ENCODE measurements at places on chromosomes 6 and 20.

GRCh38 chr20:45588800-45589199 lies 9.7 kb upstream of the WFDC8 start:
- no peak for DNase-seq
- H3K27me3 ChIP-seq: peaks cover 22% of the 10 kb centered on the region
- H3K4me1 ChIP-seq: no peaks in the 10 kb centered on the region

GRCh38 chr6:100880853-100881706 lies at the start of gene ASCC3:
Gene ASCC3, minus strand, starts transcription at chr6:100881329. Its CDS starts 13,332 bp downstream, at chr6:100867997.
- H3K27ac ChIP-seq: peak within 1 kb of the TSS; percentile 100
- peak; percentile 79 for DNase-seq
- H3K4me1 ChIP-seq: peaks cover 36% of the 10 kb centered on the region
- H3K36me3 ChIP-seq: peaks cover 2% of the 10 kb centered on the region

GRCh38 chr20:16043931-16044330 lies 529.3 kb downstream of the KIF16B start:
- H3K27me3 ChIP-seq: no peaks in the 10 kb centered on the region
- no peaks in the 10 kb centered on the region for H3K36me3 ChIP-seq
- no peak for DNase-seq

DNA sequence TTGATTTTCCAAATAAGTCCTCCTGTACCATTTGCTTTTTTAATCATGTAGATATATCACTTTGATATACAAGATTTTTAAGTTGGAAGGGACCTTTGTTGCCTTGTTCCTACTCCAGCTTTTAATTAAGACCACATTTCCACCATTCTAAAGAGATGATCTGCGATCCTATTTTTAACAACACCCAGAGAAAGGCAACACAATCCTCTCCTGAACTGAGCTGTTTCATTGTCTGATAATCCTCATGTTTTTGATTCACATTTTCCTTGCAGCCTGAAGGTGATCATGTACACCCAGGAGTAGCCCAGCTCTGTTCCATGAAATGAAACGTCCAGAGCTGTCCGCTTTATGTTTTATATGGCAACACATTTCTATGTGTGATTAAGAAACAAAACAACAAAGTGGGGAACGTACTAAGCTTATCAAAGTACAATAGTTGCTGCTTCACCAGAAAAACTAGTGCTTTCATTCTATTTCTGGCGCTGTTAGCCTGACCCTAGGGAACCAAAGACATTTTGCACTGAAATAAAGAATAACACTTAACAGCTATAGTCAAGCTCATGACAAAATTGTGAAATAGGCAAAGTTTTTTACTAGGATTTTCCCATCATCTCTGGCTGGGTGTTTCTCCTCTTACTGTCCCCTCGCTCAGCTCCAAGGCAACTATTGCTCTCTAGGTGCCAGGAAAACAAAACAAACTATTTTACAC lies 22.6 kb upstream of the TRAF3IP2 start:
- no peaks in the 10 kb centered on the region for H3K27me3 ChIP-seq
- no peak overlapping the region for H3K27ac ChIP-seq
- H3K4me1 ChIP-seq: peaks cover 30% of the 10 kb centered on the region
- peaks cover 2% of the 10 kb centered on the region for H3K36me3 ChIP-seq

DNA sequence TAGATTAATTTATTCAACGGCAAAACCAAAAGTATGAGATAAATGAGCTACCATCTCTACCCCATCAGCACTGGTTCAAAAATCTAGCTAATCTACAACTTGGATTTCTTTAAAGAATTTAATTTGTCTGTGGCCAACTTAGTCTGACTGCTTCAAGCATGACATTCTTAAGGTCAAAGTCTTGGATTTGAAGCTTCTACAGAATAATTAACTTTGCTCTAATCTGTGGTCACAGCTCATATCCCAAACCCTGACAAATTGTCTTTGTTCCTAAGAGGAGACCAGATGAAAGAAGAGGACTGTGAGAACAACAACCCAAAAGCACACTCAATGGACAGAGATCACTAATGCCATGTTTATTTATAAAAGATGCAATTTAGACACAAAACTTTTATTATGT lies 166.9 kb upstream of the EPHA7 start:
- H3K36me3 ChIP-seq: no peaks in the 10 kb centered on the region
- no peak overlapping the region for H3K27ac ChIP-seq
- no peak overlapping the region for H3K4me3 ChIP-seq
- H3K27me3 ChIP-seq: no peaks in the 10 kb centered on the region

GRCh38 chr6:87078983-87079616 lies 15.8 kb downstream of the CGA start:
- no peak overlapping the region for H3K27ac ChIP-seq
- H3K4me3 ChIP-seq: no peak overlapping the region
- peaks cover 14% of the 10 kb centered on the region for H3K27me3 ChIP-seq

DNA sequence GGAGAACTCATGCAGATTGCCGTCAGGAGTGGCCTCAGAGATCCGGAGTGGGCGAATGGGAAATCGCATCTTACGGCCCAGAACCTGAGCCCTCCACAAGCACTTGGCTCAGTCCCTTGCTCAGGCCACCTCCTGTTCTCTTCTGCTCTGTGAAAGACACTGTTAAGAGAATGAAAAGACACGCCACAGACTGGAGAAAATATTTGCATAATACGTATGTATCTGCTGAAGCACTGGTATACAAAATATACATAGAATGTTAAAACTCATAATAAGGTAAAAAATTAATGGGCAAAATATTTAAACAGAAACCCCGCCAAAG lies 838 bp upstream of the POM121L2 start:
- H3K4me3 ChIP-seq: peak overlapping the region; percentile 84
- H3K36me3 ChIP-seq: peaks cover 4% of the 10 kb centered on the region
- peaks cover 10% of the 10 kb centered on the region for H3K4me1 ChIP-seq
- no peak overlapping the region for H3K27ac ChIP-seq

DNA sequence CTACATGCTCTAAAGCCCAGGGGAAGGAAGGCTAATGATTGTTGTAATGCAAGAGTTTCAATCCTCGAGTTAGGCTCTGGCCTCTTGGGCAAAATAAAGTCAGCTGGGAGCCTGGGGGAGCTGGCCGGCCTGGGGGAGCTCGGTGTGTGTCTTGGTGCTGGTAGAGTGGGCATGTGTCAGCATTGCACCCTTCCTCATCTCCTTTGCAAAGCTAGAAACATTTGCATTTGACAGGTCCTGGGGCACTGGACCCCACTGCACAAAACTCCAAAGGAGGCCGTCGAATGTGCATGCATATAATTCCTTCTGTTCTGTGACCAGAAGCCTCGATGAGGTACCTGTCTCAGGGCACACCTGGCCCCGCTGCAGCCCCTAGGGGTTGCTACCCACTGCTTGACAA lies 74.6 kb upstream of the SLC22A23 start:
- no peak overlapping the region for H3K4me3 ChIP-seq
- H3K27ac ChIP-seq: no peak overlapping the region
- H3K4me1 ChIP-seq: no peaks in the 10 kb centered on the region
- DNase-seq: no peak
- H3K27me3 ChIP-seq: no peaks in the 10 kb centered on the region
- no peaks in the 10 kb centered on the region for H3K36me3 ChIP-seq

- H3K27me3 ChIP-seq: no peaks in the 10 kb centered on the region
- DNase-seq: no peak
- H3K4me3 ChIP-seq: no peak overlapping the region
Measured at GRCh38 chr6:51257938-51258337, 439.3 kb downstream of the TFAP2B start.

DNA sequence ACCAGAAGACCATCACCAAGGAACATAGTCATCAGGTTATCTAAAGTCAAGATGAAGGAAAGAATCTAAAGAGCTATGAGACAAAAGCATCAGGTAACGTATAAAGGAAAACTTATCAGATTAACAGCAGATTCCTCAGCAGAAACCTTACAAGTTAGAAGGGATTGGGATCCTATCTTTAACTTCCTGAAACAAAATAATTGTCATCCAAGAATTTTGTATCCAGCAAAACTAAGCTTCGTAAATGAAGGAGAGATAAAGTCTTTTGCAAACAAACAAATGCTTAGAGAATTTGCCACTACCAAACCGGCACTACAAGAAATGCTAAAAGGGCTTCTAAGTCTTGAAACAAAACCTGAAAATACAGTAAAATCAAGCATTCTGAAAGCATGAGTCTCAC lies 71.0 kb downstream of the HECA start:
- no peak overlapping the region for H3K4me3 ChIP-seq
- H3K4me1 ChIP-seq: no peaks in the 10 kb centered on the region
- DNase-seq: no peak
- H3K27ac ChIP-seq: no peak overlapping the region

DNA sequence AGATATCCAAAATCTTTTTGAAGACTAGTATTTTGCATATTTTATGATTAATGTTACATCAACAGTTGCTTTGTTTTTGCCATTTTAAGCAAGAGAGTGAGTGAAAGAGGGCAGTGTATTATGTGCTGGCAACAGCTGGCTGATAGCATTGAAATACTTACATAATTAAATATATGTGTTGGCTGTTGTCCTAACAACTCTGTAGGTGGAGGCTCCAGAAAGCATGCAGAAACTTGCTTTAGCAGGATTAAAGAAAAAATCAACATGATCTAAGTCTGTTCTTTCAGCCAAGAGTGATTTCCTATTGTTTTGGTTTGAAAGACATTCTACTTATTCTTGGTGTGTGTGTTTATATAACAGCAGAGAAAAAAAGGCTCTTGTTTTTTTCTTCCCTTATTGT lies 127.5 kb downstream of the CDKAL1 start:
- peaks cover 17% of the 10 kb centered on the region for H3K4me1 ChIP-seq
- no peaks in the 10 kb centered on the region for H3K36me3 ChIP-seq
- H3K27ac ChIP-seq: no peak overlapping the region

DNA sequence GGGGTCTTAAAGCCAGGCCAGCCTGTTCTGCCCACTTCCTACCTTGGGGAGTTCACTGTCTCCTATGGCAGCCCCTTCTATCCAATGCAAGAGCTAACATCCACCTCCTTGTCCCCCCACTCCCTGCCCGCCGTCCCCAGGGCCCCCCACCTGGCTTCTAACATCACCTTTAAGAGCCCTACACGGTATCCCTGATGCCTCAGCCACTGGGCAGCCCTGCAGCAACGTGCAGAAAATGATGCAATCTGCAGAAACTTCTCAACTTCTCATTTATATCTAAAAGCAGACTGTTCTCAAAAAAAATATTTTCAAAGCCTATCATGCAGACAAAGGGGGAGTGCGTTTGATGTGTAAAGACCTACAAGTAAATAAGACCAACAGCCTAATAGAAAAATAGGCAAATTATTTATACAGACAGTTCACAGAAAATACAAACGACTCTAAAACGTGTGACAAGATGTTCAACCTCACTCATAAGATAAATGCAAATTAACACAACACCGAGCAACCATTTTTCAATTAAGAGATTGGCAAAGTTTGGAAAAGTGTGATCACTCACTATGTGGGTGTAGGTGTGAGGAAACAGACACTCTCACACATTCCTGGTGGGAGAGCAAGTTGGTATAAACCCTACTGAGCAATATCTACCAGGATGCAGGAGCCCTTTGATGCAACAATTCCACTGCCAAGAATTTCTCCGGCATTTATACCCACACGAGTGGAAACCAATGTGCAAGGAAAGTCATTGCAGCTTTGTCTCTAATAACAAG lies 15.1 kb upstream of the HCK start:
- no peaks in the 10 kb centered on the region for H3K4me1 ChIP-seq
- H3K27ac ChIP-seq: no peak overlapping the region
- no peaks in the 10 kb centered on the region for H3K36me3 ChIP-seq
- DNase-seq: no peak
- H3K27me3 ChIP-seq: peaks cover 81% of the 10 kb centered on the region
- H3K4me3 ChIP-seq: no peak overlapping the region

DNA sequence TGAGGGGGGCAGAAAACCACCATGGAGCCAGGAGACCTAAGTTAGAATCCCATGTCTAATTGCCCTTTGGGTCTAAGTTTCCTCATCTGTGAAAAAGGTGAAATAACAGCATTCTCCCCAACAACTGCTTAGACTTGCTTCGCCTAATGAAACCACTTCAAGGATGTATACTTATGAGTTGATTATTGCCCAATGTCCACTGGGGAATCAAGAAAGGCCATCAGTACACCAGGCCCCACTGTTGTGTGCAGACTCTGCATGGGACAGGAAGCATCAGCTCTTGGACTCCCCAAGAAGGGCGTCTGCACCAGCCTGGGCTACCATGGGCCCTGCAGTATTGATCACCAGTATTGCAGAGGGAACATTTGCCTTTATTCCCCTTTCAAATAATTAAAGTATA lies 189.6 kb downstream of the MAFB start:
- H3K36me3 ChIP-seq: no peaks in the 10 kb centered on the region
- peaks cover 5% of the 10 kb centered on the region for H3K27me3 ChIP-seq
- no peak overlapping the region for H3K4me3 ChIP-seq
- peaks cover 17% of the 10 kb centered on the region for H3K4me1 ChIP-seq
- H3K27ac ChIP-seq: no peak overlapping the region
- no peak for DNase-seq

DNA sequence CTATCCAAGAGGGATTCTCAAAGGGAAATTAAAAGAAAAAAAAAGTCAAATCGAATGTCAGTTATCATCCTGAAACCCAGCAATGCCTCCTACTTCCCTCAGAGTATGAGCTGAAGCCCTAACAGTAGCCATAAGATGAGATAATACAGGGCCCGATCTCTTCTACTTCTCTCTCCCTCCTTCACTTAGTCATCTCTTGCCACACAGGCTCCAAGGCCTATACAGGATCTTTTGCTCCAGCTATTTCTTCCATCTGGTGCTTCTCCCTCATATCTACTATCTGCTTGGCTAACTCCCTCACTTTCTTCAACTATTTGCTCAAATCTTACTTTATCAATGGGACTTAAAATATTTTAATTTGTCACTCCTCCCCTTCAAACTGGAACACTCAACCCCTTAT lies 215.3 kb downstream of the RNGTT start:
- no peaks in the 10 kb centered on the region for H3K4me1 ChIP-seq
- H3K36me3 ChIP-seq: no peaks in the 10 kb centered on the region
- no peak for DNase-seq
- no peaks in the 10 kb centered on the region for H3K27me3 ChIP-seq
- H3K27ac ChIP-seq: no peak overlapping the region
- H3K4me3 ChIP-seq: no peak overlapping the region

DNA sequence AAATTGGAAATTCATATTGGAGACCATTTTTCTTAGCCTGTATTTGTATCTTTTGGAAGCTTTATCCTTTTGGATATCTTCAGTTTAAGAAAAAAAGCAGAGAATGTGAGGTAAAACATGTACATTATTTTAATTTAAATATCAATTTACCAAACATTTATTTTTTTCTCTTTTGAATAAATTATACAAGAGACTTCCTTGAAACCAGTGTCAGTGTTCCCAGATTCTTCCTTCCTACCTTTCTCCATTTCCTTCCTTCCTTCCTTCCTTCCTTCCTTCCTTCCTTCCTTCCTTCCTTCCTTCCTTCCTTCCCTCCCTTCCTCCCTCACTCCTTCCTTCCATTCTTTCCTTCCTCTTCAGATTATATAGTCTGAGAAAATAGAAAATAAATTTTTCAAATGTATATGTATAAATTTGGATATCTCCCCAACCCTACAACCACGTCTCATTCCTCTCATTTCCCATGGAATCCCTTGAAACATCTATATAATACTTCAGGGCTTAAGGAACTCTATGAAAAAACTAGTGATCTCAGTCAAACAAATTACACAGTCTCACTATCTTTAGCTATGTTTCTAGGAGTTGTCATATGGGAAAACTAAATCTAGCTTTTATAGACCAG lies 528.4 kb downstream of the GRIK2 start:
- H3K36me3 ChIP-seq: no peaks in the 10 kb centered on the region
- H3K4me1 ChIP-seq: no peaks in the 10 kb centered on the region
- DNase-seq: no peak

Measured in neural crest cell (in vitro differentiated cells).